ENCODE measurements at places on chromosomes 12 and 14.

DNA sequence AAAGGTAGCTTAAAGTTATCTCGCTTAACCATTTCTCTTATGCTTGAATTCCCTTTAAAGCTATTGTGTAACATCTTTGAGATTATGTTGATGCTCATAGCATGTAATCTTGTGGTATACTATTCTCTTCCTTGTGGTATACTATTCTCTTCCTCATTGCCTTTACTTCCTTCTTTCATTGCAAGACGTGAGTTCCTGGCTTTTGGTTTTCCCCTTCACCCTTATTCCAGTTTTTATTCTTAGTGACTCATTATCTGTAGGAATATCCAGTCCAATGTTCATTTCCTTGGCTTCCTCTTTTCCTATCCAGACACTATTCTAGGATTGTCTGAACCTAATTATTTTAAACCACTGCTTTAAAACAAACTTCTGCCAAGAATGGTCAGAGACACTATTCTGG is 564.0 kb downstream of the CCER1 start:
- DNase-seq = no peak

DNA sequence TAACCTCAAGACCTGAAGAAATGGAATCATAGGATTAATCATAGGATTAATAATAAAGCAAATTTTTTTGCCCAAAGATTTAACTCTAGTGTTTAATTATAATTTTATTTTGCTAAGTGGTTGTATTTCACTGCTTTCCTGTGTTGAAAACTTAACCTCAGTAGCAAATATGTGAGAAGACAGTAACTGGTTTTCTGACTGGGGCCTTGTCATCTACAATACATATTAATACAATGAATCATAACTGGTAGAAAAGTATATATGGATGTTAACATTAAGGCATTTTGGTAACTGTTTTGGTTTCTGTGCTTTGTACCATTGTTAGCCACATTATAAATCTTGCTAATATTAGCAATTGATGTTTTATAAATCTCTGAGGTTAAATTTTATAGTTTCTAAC is 92.2 kb downstream of the ACSS3 start:
- DNase-seq = no peak

DNA sequence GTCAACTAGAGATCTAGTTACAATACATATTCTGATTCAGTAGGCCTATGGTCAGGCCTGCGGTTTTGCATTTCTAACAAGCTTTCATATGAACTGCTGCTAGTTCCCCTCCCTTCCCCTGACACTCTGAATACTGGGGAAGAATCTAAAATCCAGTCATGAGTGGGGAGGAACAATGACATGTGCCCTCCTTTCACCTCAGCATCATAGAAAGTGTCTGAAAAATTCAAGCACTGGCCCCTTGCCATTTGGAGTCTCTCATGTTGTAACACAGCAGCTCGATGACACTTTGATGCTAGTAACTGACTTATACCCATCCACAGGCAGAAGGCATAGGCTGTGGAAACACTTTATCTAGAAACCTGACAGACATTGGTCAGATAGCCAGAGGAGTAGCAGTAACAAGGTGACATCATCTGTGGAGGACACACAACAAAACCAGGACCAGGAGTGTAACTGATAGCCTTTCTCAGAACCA is 161.9 kb upstream of the RASSF8 start:
- no peak for DNase-seq

GRCh38 chr12:41769810-41770209 is 374.9 kb downstream of the GXYLT1 start:
- no peak for DNase-seq

GRCh38 chr12:109782326-109782703 is 50.9 kb downstream of the TRPV4 start:
- DNase-seq = no peak

DNA sequence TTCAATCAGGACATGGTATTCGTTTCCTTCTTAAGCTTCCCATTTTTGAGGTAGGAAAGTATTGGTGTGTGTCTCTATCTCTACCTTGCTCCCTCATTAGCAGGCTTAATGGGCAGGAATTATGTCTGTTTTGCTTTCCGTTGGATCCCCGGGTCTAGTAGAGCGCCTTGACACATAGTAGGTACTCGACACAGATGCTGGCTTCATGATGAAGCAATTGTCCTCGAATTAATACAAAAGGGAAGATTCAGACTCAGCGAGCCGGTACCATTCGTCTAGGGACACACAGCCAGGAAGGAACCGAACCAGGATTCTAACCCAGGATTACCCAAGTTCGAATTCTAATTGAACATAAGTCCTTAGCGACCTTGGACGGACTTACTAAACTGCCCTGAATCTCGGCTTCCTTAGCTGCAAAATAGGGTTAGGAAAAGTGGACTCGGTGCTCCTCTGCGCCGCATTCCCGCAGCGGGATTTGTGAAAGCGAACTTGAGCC is 496 bp upstream of the ISCU start:
- DNase-seq = no peak

GRCh38 chr12:104590022-104590421 is 133.3 kb downstream of the CHST11 start:
- DNase-seq = no peak

- no peak for DNase-seq
Measured at GRCh38 chr12:68403711-68404110, 71.5 kb upstream of the MDM1 start.

DNA sequence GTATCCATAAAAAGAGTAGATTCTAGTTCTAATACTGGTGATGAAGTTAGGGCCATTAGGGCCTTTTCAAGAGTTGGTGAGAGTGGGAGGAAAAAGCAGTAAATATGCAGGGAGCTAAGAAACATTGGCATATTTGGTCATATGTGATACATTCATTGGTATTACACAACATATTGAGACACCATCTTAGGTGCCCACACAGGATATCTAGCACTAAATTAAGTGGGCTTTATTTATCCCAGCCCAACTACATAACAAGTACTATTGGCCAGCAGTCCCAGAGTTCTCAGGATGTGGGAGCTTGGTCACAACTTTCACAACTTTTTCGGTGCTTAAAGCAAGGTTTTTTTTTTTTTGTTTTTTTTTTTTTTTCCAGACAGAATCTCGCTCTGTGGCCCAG is 2.0 kb upstream of the ING4 start:
- DNase-seq = no peak

- no peak for DNase-seq
Measured at GRCh38 chr12:124929649-124930419, 15.4 kb upstream of the UBC start.

- DNase-seq = no peak
Measured at GRCh38 chr12:79274501-79275064, 410.0 kb downstream of the SYT1 start.

GRCh38 chr12:20696181-20696905 is 1.2 kb downstream of the SLCO1C1 start:
- no peak for DNase-seq

- DNase-seq = no peak
Measured at GRCh38 chr12:47251919-47252318, 172.2 kb upstream of the AMIGO2 start.

DNA sequence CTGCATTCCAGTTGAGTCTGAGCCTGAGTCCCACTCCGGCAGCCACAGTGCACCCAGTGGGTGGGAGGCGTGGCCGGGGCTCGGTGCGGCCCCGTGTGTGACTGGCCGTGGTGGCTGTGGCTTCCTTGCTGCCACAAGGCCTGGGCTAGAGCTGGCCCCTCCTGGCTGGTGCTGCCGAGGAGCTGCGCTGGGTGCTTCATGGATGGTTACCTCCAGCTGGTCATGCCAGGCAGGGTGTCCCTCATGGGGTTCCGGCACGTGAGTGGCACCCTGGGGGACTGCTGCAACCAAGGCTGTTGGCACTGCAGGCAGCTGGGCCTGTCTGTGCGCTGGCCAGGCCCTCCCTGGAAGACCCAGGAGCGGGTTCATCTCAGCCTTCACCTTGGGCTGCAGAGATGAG is 62.7 kb downstream of the KIF26A start:
- DNase-seq = no peak

DNA sequence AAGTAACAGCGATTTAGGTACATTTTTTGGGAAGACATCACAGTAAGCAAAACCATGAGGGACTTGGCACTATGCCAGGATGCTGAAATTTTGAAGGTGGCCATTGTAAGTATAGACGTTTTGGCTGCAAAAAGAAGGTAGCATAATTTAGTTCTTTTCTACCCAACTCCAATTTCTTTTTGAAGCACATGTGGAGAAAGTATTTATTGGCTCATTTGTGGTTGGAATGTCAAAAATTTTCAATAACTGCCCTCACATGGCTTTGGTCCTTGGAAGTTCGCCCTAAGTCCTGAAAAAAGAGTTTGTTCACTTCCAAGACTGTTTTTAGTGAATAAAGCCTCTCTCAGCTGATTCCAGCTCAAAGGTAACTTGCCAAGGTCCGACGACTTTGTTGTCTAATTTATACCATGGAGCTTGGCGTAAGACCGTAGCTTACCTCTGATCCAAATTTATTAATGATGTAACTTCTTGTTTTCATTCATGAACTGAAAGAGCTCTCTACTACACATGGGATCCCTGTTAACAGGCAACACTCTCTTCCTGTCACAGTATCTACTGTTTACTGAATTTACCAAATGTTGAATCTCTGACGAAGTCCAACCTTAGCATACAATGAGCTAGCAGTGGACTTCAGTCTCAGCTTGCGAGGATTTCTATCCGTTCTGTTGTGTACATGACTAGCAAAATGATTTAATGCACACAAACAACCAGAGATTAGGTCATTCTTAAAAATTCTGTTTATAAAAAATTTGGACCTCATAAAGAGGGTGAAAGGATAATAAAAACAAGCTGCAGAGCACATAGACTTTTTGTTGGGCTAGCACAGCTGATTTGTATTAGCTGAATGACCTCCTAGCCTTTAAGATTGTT is 49.0 kb downstream of the MSRB3 start:
- DNase-seq = no peak

DNA sequence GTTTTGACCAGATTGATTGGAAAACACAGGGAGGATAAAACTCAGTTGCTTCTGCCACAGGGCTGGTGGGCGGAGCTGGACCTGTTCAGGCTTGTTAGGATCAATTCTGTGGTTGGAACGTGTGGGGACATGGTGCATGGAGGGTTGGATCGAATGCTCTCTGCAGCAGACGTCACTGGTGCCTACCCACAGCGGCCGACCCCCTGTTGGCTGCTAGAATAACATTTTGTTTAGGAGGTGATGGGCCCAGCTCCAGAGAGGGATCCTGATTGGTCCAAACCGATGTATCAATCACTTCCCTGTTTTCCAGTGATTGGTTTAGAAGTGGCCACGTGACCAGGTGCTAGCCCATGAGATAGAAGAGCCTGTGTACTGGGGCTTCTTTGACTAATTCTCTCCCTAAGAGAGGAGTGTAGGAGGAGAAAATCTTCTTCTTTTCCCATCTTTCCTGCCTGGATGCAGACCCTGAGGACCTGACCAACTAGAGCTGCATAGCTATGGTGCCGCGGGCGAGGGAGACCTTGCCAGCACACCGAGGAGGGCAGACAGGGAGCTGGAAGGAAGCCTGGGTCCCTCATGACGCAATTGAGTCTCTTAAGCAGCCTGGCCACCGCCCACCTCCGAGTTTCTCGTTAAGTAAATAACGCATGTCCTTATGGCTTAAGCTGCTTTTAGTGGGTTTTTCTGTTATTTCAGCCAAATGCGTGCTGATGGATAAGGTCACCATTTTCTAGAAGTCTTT is 163.5 kb downstream of the AACS start:
- no peak for DNase-seq

DNA sequence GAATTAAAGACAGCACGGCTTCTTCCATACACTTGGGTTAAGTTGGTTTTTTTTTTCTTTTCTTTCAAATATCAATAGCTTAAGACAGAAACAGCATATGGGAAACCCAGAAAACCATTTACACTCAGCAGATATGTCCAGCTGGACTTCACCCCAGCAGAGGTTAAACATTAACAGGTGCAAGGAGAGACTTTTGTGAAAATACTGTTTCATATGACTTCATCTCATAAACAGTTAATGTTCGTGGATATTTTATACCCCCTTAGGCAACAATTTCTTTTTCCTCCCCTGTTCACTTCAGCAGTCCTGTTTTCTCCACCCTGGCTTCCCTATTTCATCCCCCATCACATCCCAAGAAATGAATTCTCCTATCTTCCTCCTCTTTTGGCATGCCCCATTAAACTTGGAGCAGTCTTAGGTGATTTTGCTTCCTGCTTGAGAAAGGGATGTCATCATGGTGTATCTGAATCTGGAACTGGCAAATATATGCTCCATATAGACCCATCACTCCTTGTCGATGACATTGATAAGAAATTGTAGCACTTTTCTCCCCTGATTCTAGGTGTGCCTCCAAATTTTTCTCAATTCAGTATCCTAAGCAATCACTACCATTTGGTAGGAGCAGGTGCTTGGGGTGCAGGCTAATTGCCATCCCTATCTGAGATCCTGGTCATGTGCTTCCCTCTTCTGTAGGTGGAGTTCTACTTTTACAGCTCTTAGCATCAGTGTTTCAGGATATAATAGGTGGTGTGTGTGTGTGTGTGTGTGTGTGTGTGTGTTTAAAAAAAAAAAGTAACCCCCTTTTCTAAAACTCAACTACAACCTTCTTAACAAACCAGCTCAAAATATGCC is 67.9 kb downstream of the BMP4 start:
- no peak for DNase-seq

- no peak for DNase-seq
Measured at GRCh38 chr14:81430235-81430634, 30.1 kb upstream of the STON2 start.

- no peak for DNase-seq
Measured at GRCh38 chr14:39673270-39673711, 241.1 kb upstream of the FBXO33 start.

DNA sequence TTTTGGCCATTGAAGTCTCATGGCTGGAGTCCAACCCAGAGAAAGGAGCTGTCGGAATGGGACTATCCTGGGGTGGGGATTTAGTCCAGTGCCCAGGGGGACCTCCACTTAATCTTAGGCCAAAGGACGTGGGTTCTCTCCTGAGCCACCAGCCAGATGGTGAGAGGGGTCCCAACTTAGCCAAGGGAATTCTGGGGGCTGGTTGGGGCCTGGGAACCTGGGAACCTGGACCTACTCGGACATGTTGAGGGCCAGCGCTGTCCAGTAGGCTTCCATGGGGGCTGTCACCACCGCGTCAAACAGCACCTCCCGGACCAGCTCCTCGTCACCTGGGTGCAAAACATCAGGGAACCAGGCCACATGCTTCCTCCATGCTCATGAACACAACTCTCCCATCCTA is 33.4 kb downstream of the LRTM2 start:
- no peak for DNase-seq

DNA sequence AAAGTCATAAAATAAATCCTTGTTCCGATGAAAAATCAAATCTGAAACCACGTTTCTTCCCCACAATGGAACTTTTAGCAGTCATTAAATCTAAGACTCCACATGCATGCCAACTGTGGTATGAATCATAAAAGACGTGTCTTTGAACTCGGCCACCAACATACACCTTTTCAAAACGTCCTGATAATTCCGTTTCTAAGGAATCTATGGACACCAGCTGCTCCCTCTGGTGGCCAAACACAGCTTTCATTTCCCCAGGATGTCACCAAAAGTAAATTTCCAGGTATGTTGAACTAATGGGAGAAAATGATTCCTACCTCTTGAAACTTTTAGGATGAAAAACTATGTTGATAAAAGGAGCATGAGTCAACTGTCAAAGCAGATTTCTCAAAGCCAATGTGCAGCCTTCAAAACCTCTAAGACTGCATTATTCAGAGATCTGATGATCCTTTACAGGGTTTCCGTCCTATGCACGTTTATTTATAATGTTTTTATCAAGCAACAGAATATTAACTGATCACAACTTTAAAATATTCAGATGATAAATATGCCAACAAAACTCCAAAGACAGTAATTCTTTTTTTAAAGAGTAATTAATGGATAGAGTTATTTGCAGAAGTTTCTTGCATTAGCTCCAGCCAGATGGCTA is 96.2 kb downstream of the CIT start:
- DNase-seq = no peak

- DNase-seq = no peak
Measured at GRCh38 chr14:99246536-99247097, 25.4 kb downstream of the BCL11B start.

- DNase-seq = no peak
Measured at GRCh38 chr12:121423682-121424623, 24.0 kb downstream of the RNF34 start.

All from stimulated activated CD4-positive, alpha-beta T cell treated with anti-CD3 and anti-CD28 coated beads, Interleukin-2, amount 100 ng/mL, for 4 hours (primary cell).